ENCODE measurements at places on chromosomes 1 and 21.

GRCh38 chr1:186420923-186421322, 40.0 kb downstream of the PDC start:
- DNase-seq, result no peak

- DNase-seq, result no peak
These were observed 131.5 kb downstream of the KCNJ6 start for GRCh38 chr21:37784591-37785318.

GRCh38 chr1:39919545-39919944, 17.8 kb upstream of the MYCL start:
- peak; percentile 60 for DNase-seq

DNA sequence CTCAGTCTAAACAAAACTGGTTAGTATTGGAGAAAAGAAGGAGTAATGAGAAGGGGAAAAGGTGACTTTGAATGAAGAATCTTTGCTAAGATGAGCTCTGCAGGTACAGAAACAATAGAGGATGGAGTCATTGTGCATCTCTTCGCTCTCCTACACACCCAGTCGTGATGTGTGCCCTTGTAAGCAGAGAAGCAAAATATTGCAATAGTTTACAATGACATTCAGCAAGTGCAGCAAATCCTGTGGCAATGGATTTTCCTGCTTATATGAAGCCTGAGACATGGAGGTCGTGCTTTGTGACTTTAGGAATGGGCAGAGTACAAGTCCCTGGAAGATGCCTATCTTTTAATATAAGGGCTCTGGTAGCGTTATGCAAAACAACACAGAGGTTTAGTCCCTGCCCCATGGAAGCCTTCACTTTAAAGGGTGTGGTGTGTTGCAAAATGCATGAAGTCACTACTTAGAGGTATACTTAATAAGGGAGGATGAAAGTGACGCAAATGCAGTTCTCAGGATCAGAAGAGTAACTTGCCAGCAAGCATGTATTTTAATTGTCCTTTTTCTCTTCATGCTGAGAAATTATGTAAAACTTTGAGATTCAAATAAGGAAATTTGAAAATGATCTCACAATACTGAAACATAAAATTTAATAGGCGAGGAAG, 88.0 kb upstream of the IVNS1ABP start:
- DNase-seq, result no peak

- no peak for DNase-seq
These were observed 46.3 kb downstream of the HTR6 start for GRCh38 chr1:19710825-19711611.

GRCh38 chr1:219659005-219659600, 46.2 kb upstream of the ZC3H11B start:
- no peak for DNase-seq

GRCh38 chr1:12555411-12556367, 62.3 kb downstream of the DHRS3 start:
- DNase-seq, result no peak

DNA sequence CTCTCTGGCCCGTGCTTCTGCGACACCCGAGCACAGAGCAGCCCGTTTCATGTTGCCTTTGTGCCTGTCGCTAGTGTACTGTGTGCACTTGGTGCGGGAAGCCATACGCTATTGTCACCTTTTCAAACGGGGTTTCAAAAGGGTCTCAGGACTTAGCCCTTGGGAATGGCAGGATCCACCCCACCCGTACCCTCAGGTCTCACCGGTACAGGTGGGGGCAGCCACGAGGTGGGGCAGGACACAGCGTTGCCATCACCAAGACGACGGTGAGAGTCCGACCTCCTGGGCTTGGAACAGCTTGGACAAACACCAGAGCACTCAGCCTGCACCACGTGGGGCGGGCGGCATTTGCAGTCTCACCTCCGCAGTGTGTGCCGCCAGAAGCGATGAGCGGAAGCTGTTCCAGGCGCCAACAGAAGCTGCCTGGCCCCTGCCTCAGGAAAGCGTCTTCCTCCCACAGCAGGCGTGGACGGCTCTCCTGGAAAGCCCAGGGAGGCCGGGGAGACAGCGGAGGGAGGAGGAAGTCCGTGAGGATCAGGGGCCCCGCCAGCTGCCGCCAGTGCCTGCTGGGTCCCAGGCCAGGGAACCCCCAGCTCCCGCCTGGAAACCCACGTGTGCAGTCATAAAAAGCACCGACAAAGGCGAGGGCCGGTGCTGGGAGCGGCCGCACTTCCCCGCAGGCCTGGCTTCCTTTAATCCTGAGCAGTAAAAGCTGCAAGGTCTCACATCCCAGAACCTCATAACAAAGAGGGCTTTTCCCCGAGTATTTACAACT, 131.3 kb upstream of the ARHGEF16 start:
- DNase-seq, result no peak

- DNase-seq, result no peak
These were observed 114.8 kb upstream of the PTGFR start for GRCh38 chr1:78375996-78376395.

GRCh38 chr21:39182016-39182415, 1.2 kb downstream of the PSMG1 start:
- DNase-seq, result no peak

- DNase-seq, result no peak
These were observed 11.8 kb downstream of the NFYC start for GRCh38 chr1:40703316-40703715.

- DNase-seq, result peak; percentile 62
These were observed 15.7 kb upstream of the LUZP1 start for GRCh38 chr1:23184212-23184934.

GRCh38 chr21:44911384-44912157, 9.1 kb downstream of the ITGB2 start:
- peak; percentile 82 for DNase-seq

GRCh38 chr1:203682473-203683383, 56.1 kb downstream of the ATP2B4 start:
- DNase-seq, result peak; percentile 65

DNA sequence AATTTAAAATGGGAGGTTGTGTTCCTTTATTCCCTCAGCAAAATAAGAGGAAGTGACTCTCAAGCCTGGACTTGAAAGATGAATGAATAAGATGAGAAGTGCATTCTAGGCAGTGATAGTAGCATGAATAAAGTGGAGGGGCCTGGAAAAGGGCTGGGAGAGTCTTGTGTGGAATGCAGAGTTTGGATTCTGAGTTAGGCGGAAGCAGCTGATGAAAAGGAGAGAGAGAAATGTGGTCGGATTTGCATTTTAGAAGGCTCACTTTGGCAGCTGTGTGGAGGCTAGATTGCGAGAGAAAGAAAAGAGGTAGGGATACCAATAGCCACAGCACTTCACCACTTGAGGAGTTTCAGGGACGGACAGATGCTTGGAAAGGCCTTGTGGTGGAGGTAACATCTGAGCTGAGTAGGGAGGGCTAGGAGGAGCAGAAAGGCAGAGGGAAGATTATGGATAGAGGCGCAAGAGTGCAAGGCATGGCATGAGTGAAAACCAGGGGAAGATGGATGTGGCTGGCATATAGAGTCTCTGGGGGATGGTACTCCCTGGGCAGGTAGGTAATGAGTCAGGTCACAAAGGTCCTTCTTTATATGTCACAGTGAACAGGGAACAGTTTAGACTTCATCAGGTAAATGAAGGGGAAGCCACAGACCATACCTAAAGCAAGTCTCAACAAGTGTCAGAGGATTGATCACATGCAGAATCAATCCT, 59.6 kb downstream of the ST3GAL3 start:
- DNase-seq, result no peak

DNA sequence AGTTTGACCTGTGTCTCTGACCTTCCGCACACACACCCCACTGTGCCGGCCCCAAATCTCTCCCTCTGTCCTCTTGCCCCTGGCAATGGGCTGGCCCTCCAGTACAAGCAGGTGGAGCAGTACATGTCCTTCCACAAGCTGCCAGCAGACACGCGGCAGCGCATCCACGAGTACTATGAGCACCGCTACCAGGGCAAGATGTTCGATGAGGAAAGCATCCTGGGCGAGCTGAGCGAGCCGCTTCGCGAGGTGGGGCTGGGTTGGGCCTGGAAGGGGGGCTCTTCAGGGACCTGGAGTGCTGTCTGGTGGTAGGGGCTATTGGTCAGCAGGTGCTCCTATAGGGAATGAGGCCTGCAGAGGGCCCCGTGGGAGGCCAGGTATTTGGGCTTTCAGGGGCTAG, 7.8 kb downstream of the HCN3 start:
- no peak for DNase-seq

GRCh38 chr21:46357684-46358425, 33.9 kb downstream of the PCNT start:
- no peak for DNase-seq

DNA sequence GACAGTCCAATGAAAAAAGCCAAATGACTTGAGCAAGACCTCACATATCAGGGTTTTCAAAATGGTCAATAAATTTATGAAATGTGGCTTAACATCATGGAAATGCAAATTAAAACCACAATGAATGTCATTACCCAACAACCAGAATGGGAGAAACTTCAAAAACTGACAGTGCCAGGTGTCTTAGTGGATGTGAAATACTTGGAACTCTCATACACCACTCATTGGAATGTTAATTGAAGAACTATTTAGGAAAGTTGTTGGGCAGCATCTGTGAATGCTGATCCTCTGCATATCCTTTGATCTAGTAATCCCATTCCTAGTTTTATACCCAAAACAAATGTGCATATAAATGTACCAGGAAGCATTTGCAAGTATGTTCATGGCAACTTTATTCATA, 19.2 kb upstream of the BACH1 start:
- no peak for DNase-seq

GRCh38 chr1:91505086-91505485, 4.4 kb downstream of the CDC7 start:
- DNase-seq, result no peak

GRCh38 chr1:232574077-232574476, 55.9 kb downstream of the SIPA1L2 start:
- DNase-seq, result no peak

- peak; percentile 42 for DNase-seq
These were observed 41.0 kb downstream of the CRYAA start for GRCh38 chr21:43209575-43210453.

DNA sequence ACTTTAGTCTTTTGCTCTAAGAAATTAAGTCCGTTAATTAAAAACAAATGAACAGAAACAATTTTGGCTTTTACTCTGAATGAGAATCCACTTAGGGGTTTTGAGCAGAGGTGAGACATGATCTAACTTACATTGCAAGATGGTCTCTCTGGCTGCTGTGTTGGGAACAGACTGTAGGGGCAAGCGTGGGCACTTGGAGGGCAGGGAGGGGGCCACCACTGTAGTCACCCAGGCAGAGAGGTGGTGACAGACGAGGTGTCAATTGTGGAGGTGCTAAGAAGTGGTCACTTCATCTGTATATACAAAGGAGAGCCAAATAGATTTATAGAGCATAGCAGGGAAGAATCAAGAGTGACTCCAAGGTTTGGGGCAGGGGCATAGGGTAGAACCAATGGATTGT, 71.1 kb upstream of the IRF2BP2 start:
- DNase-seq, result no peak

DNA sequence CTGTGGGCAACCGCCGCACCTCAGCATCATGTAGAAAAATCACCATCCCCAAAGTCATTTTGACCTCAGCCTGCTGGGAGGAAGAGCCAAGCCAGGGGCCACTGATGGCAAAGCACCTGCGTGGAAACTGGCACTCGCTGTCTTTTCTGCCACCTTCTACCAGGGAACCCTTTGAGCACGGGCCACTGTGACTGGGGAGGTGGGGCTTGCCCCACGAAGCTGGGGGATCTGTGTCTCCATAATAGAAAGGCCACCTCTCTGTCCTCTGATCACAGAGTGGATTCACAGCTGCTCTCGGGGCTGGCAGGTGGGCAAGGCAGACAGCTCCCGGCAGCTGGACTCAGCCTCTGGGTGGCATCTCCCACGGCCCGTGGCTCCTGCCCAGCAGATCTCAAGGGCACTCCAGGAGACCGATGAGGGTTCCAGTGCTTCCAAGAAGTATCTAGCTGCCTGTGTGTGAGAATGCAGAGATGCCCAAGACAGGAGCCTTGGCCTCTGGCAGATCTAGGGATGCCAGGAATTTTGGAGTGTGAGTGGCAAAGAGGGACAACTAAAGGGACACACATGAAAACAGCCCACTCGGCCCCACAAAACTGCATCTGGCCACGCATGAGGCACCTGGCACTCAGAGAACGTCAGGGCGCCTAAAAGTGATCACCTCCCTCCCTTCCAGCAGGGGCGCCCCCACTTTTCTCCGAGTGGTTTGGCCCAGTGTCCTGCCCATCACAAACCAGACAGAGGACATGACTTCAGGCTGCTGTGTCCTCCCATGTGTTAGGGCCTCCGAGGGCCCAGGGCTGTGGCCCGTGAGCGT, 102.6 kb downstream of the PDE9A start:
- no peak for DNase-seq

- no peak for DNase-seq
These were observed 234.4 kb upstream of the FOXD3 start for GRCh38 chr1:63087966-63088365.

GRCh38 chr1:67732750-67733151, 47.8 kb downstream of the GADD45A start:
- DNase-seq, result no peak

DNA sequence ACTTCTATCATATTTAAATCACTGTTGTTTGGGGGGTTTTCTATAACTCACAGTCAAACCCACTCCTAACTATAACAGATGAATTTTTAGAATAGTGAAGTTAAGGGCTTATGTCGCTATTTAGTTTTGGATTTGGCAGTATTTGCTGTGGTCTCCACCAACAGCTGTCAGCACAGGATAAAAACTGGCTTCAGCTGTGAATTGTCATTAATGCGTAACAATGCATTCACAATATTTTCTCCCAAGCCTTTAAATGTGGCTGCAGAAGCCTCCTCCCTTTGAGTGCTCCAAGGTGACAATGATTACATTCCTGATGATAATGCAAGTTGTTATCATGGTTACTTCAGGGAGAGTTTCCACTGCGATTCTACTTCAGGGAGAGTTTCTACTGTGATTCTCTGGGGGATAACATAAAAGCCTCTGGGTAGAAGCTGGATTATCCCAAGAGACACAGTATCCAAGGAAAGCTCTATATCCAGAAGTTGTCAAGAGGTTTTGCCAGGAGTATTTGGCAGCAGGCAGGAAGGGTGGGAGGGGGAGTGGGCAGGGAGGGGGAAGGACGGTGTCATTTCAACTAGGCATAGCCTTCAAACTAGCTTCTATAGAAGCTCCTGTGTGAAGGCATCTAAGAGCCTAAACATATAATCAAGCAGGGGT, 14.9 kb upstream of the SMIM12 start:
- no peak for DNase-seq

- no peak for DNase-seq
These were observed 349.6 kb downstream of the HHAT start for GRCh38 chr1:210678306-210678705.

DNA sequence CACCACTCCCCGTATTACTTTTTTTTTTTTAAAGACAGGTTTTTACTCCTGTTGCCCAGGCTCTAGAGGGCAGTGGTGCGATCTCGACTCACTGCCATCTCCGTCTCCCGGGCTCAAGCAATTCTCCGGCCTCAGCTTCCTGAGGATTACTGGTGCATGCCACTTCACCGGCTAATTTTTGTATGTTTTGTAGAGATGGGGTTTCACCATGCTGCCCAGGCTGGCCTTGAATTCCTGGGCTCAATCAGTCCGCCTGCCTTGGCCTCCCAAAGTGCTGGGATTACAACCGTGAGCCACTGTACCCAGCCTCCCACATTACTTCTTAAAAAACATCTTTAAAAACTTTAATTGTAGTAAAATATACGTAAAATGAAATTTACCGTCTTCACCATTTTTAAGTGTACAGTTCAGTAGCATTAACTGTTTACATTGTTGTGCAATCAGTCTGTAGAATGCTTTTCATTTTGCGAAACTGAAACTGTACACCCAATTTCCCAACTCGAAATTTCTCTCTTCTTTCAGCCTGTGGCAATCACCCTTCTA, 77.0 kb downstream of the ZMYM4 start:
- DNase-seq, result no peak

GRCh38 chr1:234639961-234640360, 30.0 kb upstream of the IRF2BP2 start:
- no peak for DNase-seq

GRCh38 chr1:218664385-218665170, 319.4 kb downstream of the TGFB2 start:
- no peak for DNase-seq
